ENCODE measurements at places on chromosomes 3 and 15.

- peak; percentile 52 for DNase-seq
Measured at GRCh38 chr15:33021806-33022389, 172.6 kb downstream of the FMN1 start.

DNA sequence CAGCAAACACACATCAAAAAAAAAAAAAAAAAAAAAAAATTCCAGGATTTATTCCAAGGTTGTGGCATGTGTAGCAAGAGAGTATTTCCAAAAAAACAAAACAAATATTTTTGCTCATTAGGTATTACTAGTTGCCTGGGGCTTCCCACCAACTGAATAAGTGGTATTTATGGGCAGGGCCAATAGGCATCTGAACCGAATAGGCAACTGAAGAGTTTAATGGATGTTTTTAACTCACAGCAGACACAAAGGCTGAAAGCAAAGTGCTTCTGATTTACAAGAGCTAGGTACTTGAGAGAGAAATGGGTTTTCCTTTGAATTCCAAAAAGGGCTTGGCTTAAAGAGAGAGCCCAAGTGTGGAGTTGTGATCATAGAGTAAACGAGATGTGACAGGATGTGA is 21.4 kb downstream of the EIF4E3 start:
- DNase-seq = no peak

DNA sequence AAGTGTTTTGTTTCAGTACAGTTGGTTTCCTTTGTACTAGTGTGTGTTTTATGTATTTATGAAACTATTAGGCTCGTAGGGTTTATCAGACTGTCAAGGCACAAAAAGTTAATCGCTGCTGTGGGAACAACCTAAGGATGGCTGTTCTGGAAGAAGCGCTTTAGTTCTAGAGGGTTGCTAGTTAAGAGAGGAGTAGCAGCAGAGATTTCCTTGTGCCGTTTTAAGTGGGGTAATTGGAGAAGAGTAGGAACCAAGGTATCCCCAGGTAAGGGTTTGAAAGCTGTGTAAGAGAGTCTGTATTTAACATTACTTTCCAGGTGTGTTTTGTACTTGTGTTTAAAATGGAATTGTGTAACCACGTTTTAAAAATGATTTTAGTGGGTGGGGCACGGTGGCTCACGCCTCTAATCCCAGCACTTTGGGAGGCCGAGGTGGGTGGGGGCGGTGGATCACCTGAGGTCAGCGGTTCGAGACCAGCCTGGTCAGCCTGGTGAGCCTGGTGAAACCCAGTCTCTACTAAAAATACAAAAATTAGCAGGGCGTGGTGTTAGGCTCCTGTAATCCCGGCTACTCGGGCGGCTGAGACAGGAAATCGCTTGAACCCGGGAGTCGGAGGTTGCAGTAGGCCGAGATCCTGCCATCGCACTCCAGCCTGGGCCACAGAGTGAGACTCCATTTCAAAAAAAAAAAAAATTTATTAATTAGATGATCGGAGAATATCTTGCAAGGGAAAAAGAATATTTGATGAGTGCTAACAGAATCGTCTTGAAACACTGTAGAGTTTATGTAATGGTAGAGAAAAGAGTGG is 2.6 kb downstream of the MORF4L1 start:
- no peak for DNase-seq

- DNase-seq = no peak
Measured at GRCh38 chr15:95025924-95026728, 794.8 kb downstream of the MCTP2 start.

- no peak for DNase-seq
Measured at GRCh38 chr3:36973139-36973538, 19.8 kb downstream of the EPM2AIP1 start.

DNA sequence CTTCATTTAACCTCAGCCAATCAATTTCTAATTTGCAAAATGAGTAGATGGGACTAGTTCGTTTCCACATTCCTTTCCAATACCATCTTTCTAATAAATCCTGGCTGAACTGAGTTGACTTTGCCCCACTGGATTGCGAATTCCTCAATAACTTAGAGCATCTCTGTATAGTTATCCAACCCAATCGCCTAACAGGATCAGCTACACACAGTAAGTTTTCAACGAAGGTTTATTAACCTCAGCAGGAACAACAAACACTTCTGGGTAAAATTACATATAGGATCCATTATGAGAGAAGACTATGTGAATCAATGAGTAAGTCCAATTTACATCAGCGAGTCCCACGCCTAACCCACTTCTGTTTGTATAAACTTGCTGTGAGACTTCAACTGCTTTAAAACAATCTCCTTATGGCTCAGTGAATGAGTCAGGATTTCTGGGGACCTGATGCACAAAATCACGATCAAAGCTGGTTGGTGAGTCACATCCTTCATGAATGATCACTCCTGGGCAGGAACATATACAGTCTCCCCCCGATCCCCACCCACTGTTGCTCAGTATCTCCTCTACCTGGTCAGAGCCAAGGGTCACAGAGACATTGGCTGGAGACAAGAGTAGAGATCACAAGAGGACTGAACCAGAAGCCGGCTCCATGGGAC is 142.8 kb downstream of the EDEM1 start:
- DNase-seq = no peak

DNA sequence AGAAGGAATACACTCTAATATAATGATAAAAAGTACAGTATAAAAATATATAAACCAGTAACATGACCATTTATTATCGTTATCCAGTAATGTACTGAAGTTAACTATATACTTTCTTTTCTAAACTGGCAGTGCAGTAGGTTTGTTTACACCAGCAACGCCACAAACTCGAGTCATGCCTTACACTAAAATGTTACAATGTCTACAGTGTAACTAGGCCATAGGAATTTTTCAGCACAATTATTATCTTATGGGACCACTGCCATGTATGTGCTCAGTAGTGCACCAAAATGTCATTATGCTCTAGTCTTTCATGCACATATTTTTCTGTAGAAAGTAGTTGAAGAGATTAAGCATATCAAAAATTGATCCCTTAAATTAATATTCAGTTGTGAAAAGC is 609.8 kb upstream of the BCHE start:
- DNase-seq = no peak
